Left forelimb (tissue), 1 donor: ENCODE measurements at places on chromosomes 6 and 20.

DNA sequence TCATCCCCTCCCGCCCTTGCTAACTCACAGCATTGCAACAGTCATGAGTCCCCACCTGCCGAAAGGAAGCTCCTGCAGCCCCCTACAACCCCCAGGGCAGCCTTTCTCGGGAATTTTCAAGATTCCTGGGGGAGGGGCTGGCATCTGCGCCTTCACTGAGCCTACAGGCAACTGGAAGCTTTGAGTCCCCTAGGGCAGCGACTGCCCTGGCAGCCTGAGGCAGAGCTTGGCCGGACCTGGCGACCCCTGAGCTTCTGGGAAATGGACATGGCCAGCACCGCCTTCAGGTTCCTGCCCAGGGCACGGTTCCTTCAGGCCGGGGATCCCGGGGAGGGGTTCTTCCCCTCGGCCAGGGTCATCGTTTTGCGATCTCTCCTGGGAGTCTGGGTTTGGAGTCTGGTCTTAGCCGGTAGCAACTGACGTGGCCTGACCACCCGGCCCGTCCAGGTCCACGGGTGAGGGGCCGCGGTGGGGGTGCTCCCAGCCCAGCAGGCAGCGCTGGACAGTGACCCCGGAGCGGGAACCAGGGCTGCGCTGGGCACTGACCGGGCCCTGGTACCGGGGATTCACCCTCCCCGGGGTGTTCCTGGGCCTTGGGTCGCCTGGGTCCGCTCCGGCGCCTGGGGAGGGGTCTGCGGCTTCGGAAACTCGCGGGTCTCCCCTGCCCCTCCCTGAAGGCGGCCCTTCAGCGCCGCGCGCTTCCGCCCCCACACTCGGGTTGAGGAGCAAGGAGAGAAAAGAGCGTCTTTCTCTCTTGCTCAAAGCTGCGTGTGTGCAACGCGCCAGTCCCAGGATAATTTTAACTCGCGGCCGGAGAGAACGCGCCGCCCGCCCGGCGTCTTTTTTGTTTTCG is 593 bp upstream of the COL9A3 start:
- no peak for DNase-seq

DNA sequence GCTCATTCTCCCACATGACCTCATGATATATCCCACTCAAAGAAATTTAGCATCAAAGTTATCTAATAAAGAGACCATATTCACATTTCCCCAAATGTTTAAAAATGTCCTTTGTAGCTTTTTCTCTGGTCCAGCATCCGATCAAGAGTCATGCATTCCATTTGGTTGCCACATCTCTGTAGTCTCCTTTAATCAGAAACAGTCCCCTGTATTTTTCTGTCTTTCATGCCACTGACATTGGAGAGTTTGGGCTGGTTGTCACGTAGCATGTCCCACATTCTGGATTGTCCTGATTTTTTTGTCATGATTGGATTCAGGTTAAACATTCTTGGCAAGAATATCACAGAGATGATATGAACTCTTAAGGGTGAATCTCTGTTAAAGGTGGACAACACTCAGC is 55.7 kb downstream of the SNX5 start:
- no peak for DNase-seq

DNA sequence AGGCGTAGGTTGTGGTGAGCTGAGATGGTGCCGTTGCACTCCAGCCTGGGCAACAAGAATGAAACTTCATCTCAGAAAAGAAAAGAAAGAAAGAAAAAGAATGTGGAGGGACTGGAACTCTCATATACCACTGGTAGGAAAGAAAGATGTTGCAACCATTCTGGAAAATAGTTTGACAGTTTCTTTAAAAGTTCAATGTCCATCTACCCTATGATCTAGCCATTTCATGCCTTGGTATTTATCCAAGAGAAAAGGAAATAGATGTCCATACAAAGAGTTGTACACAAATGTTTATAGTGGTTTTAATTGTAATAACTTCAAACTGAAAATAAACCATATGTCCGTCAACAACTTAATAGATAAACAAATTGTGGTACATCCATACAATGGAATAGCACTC is 190.1 kb upstream of the ZNF217 start:
- DNase-seq = no peak

DNA sequence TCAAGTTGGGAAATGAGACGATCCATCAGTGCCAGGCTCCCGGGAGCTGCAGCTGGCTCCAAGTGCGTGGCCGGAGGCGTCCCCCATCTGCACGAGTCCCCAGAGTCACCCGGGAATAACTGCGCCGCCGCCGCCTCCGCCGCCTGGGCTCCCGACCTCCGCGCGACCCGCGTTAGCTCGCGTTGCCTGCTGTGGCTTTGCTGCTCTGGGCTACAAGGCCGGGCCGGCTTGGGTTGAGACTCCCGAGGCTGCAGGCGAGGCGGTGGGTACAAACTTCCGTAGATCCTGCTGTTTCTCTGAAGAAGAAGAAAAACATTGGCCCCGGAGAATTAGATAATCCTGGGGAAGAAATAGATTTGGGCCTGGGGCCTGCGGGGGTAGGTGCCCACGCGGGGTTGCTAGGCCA is 7.4 kb upstream of the LAMP5 start:
- no peak for DNase-seq

DNA sequence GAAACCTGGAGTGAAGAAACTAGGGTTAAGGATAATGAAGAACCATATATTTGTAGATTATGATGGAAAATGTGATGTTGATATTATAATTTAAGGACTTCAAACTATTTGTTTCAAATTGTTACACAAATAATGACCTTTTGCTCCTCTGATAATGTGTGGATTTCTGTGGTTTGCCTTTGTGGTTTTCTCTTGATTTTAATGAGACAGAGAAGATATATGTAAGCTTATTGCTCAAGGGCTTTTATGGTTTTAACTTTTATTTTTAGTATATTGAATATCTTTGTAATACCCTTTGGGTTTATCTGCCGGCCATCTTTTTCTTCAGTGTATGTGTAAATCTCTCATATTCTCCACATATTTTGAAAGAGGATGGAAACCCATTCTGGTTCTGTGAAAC is 362.3 kb downstream of the RIMS1 start:
- DNase-seq = no peak

DNA sequence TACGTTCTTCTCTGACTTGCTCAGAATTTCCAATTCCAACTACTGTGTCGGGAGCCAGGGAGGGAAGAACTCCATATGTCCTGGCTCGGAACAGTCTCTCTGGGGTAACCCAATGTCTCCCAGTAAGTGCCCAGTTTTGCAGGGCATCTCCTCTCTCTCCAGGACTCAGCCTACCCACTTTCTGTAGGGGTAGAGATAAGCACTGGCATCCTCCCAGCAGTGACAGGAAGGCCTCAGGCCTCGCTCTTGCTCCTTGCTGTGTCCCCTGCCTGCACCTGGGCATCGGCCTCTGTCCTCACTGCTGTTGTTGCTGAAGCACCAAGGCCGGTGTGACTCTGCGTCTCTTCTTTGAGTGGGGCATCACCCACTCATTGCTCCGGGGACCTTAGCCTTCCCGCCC is 388.9 kb upstream of the JARID2 start:
- no peak for DNase-seq

DNA sequence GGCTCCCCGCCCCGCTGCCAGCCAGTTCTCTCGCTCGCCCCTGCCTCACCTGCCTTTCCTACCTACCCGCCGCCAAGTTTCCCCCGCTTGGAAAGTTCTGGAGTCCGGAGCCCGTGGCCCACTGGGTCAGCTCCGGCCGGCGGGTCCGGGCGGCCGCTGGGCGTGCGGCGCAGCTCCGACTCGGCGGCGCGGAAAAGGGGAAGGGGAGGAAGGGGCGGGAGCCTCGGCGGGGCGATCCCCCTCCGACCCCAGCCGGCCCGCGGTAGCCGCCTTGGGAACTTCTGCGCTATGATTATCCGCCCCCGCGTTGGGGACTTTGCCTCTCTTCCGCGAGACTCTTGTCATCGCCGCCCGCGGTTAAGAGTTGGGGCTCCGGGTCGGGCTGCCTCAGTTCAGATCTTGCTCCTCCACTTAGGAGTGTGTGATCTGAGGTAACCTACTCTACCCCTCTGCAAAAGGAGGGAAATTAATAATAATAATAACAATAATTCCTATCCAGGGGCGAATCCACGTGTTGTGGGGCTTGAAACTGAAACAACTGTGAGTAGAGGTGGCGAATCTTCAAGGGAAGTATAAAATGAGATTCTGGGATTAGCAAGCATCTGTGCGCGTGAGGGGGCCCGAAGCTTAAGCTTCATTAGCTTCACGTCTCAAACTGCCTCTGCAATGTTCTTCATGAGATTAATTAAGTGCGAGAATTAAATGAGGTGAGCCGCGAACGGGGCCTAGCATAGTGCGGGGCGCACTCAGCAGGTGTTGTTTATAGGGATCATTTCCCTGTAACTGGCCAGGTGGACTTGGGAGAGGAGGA is 30.8 kb downstream of the SF3B5 start:
- DNase-seq = no peak

- DNase-seq = no peak
Measured at GRCh38 chr6:107571354-107571753, 81.4 kb downstream of the SOBP start.

DNA sequence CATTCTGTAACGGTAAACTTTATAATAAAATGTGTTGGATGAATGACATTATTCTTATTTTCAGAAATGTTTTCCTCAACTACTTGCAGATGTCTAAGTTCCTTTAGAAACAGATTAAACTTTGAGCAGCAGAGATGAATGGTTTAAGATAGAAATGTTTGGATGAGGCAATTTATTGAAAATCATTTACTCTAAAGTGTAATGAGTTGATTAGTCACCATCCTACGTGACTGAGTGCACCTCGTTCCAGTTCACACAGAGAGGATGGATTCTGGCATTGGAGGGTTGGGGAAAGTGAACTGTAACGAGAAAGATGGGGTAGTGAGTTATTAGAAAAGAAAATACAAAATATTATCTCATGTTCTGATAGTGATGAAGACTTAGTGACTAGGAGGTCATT is 28.7 kb downstream of the SMPDL3A start:
- no peak for DNase-seq

DNA sequence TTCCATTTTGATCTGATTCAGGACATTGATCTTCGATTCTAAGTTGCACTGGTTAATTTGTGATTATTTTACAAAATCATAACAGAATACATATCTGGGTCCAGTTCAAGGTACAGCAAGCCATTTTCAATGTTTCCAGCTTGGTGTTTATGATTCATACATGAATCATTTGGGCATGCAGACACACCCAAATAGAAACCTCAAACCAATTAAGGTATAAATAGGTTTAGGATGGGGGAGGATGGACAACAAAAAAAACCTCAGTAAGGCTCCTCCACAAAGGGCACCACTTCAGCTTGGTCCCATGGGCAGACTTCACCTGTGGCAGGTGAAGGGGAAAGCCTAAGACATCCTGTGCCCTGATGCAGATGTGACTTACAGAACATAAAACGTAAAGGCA is 192.7 kb downstream of the KHDC1L start:
- DNase-seq = no peak

DNA sequence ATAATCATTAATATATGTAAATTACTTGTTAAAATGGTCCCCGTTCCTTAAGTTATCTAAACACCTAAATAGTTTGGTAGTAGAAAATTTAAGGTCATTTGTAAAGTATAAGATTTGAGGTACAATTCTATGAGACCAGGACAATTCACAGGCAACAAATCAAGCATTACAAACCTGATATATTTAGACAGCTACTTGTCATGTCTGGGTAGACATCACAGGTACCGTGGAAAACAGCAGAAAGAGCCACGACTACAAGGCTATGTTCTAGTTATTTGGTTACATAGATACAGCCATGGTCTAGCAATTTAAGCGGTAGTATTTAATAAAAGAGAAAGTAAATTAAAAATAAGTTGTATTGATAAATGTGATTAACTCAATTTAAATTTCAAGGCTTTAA is 393.1 kb upstream of the ID4 start:
- DNase-seq = no peak

DNA sequence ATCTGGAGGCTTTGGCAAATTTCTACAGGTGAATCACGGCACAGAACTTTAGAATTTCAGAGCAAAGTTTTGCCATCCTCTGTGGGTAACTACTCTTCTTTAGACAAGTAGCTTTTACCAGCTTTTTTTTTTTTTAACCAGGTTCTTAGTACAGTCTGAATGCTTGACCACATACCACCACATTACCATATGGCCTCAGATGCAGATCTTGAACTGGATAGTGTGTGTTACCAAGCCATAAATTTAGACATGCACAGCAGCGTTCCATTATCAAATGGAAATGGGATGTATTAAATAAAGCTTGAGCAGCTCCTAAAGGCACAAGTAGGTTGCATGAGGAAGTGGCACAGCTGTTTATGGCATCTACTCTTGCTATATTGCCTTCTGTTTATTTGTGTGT is 38.3 kb upstream of the PRSS16 start:
- no peak for DNase-seq

DNA sequence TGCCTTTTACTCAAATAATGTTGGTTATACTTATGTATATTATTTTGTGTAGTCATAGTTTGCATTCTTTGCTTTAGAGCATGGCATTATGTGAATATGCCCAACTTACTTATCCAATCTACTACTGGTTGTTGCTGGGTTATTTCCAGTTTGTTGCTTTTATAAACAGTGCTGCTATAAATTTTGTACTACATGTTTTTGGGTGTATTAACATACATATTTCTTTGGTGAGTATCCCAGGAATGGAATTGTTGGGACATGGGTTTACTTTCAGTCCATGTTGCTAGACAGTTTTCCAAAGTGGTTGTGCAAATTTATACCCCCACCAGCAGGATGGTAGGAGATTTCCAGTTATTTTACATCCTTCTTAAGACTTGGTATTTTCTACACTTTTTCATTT is 157.1 kb upstream of the THEMIS start:
- no peak for DNase-seq

DNA sequence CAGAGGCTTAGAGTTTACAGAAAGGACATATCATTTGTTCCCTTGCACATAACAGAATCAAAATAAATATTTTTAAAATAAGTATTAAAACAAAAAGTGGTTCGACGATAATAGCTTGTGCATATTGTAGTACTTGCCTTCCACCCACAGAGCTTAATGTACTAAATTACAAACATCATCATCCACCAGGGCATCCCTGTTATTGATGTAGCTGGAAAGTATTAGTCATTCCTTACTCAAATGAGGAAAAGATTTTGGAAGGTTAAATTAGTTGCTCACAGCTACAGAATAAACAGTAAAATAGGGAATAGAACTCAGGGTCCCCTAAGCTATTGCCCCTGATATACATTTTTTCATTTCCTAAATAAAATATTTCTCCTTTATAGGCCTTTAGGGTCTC is 150.3 kb downstream of the PTPRK start:
- DNase-seq = no peak

- DNase-seq = no peak
Measured at GRCh38 chr6:134706153-134706552, 243.7 kb downstream of the ALDH8A1 start.

DNA sequence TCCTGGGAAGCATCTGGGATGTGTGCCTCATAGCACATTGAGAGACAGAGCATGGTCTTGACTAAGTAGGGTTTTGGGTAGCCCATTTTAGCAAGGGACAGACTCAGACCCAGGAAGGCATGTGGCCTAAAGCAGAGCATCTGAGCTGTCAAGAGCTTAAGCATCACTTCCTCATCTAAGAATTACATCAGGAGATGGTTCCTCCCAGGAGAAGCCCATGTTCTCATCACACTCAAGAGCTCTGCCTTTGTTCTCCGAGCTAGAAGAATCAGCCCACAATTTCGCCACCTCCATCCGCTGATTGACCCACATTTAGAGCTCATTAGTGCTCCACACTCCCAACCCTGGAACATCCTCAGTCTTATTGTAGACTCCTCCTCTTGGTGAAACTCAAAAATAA is 68.3 kb downstream of the NPEPL1 start:
- no peak for DNase-seq

- no peak for DNase-seq
Measured at GRCh38 chr20:6480328-6481200, 286.9 kb upstream of the BMP2 start.
